ENCODE measurements at places on chromosomes 6 and 20.

GRCh38 chr20:44196271-44196670 lies 9.3 kb upstream of the JPH2 start:
- no peak for DNase-seq

DNA sequence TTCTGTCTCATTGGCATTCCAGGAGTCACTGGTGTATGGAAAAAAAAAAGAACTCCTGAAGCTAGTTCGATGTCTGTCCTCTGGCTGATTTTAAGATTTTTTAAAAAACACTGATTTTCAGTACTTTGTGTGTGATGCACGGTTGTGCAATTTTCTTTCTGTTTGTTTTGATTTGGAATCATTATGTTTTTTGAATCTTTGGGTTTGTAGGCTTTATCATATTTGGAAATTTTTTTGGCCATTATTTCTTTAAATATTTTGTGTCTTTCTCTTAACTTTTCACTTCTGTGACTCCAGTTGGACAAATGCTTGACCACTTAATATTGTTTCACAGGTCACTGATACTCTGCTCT lies 327.2 kb downstream of the BCKDHB start:
- DNase-seq, result no peak

GRCh38 chr6:156185113-156185512 lies 592.1 kb upstream of the ARID1B start:
- DNase-seq, result no peak

- DNase-seq, result no peak
Observed at GRCh38 chr6:155265843-155266535, 2.2 kb downstream of the CLDN20 start.

DNA sequence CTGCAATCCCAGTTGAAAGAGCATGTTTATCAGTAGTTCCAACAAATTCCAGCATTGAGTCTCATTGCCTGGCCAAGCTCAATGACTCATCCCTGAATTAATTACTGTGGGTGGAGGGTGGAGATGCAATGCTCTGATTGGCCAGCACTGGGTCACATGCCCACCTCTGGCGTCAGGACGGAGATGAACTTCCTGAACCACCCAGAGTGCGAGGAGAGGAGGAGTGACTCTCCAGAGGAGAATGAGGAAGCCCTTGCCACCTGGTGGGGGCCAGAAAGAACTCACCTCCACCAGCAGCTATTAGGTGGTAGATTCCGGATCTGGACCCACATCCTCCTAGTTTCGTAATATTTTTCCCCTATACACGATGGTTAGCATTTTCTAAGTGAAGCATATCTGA lies 283.9 kb downstream of the TBC1D7 start:
- DNase-seq, result no peak

GRCh38 chr6:17138033-17138432 lies 36.2 kb downstream of the STMND1 start:
- DNase-seq, result no peak

- peak; percentile 69 for DNase-seq
Observed at GRCh38 chr20:36835453-36836198, 40.3 kb upstream of the TLDC2 start.

- DNase-seq, result no peak
Observed at GRCh38 chr6:75620381-75621304, 19.0 kb downstream of the SENP6 start.

Data from effector memory CD8-positive, alpha-beta T cell (primary cell).